ENCODE measurements at places on chromosomes 7 and 10.

DNA sequence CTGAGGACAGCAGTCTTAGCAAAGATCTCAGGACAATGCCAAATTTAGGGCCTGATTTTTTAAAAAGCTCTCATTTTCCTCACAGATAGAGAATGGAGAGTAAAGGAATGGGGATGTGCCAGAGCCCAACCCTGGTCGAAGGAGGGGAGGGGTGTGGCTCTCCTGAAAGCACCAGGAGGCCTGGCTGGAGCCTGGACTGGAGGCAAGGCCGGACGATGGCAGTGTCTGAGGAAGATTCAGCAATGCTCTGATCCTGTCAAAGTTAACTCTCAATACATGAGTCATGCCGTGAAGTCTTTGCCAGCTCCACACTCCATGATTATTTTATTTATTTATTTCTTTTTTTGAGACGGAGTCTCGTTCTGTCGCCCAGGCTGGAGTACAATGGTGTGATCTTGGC, 108.3 kb downstream of the UPF2 start:
- no peak overlapping the region for H3K4me3 ChIP-seq
- H3K27me3 ChIP-seq: no peaks in the 10 kb centered on the region
- DNase-seq: no peak
- no peaks in the 10 kb centered on the region for H3K4me1 ChIP-seq

DNA sequence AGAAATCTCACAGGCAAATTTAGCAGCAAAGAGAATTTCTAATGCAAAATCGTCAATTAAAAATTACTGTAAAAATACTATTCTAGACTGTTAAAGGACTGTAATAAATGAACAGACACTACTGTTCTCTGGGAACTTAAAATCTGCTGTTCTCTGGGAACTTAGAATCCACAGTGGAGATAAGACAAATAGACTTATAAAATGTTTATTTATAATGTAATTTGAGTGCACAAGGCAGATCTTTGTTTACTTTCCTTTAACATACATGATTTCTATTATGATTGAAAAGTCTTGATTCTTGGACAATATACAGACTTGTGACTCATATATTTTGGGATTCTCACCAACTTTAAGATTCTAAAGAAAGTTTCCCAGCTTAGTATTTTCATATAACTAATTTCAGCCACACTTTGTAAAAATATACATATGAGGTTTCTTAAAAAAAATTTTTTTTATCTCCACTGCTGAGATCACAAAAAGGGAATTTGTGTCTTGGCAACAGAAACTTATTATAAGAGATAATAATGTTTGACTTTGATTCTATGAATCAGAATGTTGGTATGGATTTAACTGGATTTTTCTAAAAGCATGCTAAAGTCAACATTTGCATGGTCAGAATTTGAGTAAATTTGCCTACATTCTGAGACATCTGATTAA, 166.3 kb upstream of the RHOBTB1 start:
- no peaks in the 10 kb centered on the region for H3K27me3 ChIP-seq
- no peak overlapping the region for H3K27ac ChIP-seq
- H3K36me3 ChIP-seq: no peaks in the 10 kb centered on the region

GRCh38 chr7:138625849-138626230, 75.3 kb downstream of the SVOPL start:
- no peak overlapping the region for H3K27ac ChIP-seq
- no peak overlapping the region for H3K4me3 ChIP-seq
- no peak for DNase-seq
- H3K36me3 ChIP-seq: no peaks in the 10 kb centered on the region
- no peaks in the 10 kb centered on the region for H3K27me3 ChIP-seq
- no peaks in the 10 kb centered on the region for H3K4me1 ChIP-seq

DNA sequence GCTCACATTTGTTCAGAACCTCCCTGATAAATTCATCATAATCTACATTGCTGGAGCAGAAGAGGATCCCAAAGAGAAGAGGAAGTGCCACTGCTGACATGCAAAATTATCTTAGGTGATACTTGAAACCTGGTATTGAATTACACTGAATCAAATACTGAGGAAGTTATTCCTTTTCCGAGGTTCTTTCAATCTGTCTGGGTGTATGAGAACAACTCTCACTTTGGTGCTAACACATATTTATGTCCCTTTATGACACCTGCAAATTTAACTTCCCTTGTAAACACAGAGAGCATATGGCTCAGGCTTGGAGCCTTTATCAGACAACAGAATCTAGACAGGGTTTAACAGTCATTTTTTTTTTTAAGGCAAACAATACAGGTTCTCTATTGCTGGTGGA, 131.4 kb downstream of the SRPK2 start:
- H3K27me3 ChIP-seq: no peaks in the 10 kb centered on the region
- H3K27ac ChIP-seq: peak overlapping the region; percentile 11
- no peak overlapping the region for H3K4me3 ChIP-seq
- DNase-seq: no peak

- no peaks in the 10 kb centered on the region for H3K36me3 ChIP-seq
- DNase-seq: no peak
- H3K27ac ChIP-seq: no peak overlapping the region
- no peak overlapping the region for H3K4me3 ChIP-seq
These were observed 5.3 kb downstream of the NEUROG3 start for GRCh38 chr10:69567920-69568319.

DNA sequence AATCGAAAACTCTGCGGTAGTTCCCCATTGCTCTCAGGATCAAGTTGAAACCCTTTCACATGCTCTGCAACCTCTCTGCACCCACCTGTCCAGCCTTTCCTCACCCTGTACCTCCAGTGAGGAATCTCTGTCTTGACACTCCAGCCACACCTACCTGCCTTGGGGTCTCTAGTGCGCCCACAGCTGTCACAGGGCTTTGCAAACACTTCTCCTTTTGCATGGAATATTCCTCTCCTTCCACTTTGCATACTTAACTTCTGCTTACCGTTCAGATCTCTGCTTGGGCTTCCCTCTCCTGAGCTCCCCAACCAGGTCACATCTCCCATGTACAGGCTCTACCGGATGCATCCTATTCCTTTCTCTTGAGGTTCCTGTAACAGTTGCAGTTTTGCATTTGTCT, 6.6 kb upstream of the ZYX start:
- H3K36me3 ChIP-seq: no peaks in the 10 kb centered on the region
- no peaks in the 10 kb centered on the region for H3K27me3 ChIP-seq
- H3K27ac ChIP-seq: no peak overlapping the region
- DNase-seq: no peak

- no peaks in the 10 kb centered on the region for H3K27me3 ChIP-seq
- no peak overlapping the region for H3K27ac ChIP-seq
- H3K4me1 ChIP-seq: peaks cover 7% of the 10 kb centered on the region
- peaks cover 20% of the 10 kb centered on the region for H3K36me3 ChIP-seq
- no peak overlapping the region for H3K4me3 ChIP-seq
These were observed 63.2 kb downstream of the PRPF18 start for GRCh38 chr10:13649844-13650520.

DNA sequence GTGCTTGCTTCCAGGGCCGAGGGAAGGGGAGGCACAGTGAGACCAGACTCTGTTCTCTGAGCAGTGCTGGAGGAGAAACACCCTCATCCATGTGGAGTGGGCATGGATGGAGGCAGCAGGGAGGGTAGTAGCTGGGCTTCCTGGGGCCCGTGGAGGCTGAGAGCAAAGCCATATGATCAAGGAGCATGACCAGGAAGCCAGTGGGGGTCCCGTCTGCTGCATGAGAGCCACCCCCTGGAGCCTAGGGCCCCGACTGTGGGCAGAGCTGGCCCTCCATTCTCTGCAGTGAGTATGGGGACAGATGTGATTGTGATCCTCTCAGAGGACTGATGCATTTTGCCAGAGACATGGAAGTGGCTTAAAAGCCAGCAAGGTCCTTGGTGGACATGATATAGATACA, 61.6 kb downstream of the CCNY start:
- H3K27me3 ChIP-seq: no peaks in the 10 kb centered on the region
- no peak overlapping the region for H3K4me3 ChIP-seq
- peaks cover 5% of the 10 kb centered on the region for H3K4me1 ChIP-seq
- no peak for DNase-seq

GRCh38 chr10:104435822-104436221, 82.2 kb downstream of the CFAP58 start:
- no peak overlapping the region for H3K4me3 ChIP-seq
- no peaks in the 10 kb centered on the region for H3K4me1 ChIP-seq
- H3K36me3 ChIP-seq: no peaks in the 10 kb centered on the region
- H3K27ac ChIP-seq: no peak overlapping the region
- H3K27me3 ChIP-seq: no peaks in the 10 kb centered on the region

- no peaks in the 10 kb centered on the region for H3K27me3 ChIP-seq
- DNase-seq: no peak
- H3K36me3 ChIP-seq: no peaks in the 10 kb centered on the region
These were observed 12.6 kb downstream of the KLLN start for GRCh38 chr10:87850742-87851205.

GRCh38 chr10:77641788-77642397, 4.3 kb upstream of the KCNMA1 start:
- DNase-seq: no peak
- H3K4me3 ChIP-seq: no peak overlapping the region
- H3K27me3 ChIP-seq: no peaks in the 10 kb centered on the region
- no peak overlapping the region for H3K27ac ChIP-seq

GRCh38 chr7:133135451-133135850, 53.6 kb upstream of the CHCHD3 start:
- H3K4me1 ChIP-seq: no peaks in the 10 kb centered on the region
- no peaks in the 10 kb centered on the region for H3K36me3 ChIP-seq
- no peak overlapping the region for H3K4me3 ChIP-seq
- no peak overlapping the region for H3K27ac ChIP-seq
- no peak for DNase-seq

DNA sequence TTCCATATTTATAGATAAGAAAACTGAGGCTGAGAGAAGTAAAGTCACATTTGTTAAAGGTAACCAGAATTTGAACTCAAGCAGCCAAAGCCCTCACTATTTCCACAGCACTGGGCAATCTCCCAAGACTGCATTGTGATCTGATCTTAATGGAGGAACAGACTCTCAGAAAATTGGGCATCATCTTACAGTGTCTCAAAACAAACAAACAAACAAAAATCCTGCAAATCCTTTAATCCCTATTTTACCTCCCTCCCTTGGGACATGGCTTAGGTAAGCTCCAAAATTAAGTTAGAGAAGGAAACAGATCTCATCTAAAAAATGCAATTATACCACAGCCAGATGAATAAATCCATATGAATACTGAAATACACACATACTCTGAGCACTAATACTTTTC, 57.5 kb downstream of the FHIP2A start:
- no peak overlapping the region for H3K27ac ChIP-seq
- no peak overlapping the region for H3K4me3 ChIP-seq
- H3K36me3 ChIP-seq: no peaks in the 10 kb centered on the region
- no peak for DNase-seq

DNA sequence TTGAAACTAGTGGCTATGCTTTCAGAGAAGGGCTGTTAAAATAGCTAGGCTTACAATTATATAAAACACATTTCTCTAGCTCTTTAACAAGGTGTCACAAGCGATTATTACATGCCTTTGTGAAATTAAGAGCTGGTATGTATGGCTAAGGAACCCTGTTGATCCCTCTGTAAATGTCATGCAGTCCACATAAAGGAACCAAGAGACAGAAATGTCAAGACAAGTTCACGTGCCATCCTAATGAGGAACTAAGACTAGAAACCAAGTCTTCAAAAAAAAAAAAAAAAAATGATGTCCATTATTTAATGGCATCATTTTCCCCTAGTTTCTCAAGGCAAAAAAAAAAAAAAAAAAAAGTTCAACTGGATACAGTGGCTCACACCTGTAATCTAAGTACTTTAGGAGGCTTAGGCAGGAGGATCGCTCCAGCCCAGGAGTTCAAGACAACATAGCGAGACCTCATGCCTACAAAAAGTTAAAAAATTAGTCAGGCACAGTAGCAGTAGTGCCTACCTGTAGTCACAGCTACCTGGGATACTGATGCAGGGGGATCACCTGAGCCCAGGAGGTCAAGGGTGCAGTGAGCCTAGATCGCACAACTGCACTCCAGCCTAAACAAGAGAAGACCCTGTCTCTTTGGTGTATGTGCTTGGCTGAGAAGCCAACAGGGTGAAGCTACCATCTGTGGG, 63.4 kb downstream of the SRPK2 start:
- H3K27ac ChIP-seq: no peak overlapping the region
- no peak for DNase-seq
- H3K4me3 ChIP-seq: no peak overlapping the region
- H3K4me1 ChIP-seq: no peaks in the 10 kb centered on the region
- no peaks in the 10 kb centered on the region for H3K27me3 ChIP-seq
- H3K36me3 ChIP-seq: no peaks in the 10 kb centered on the region

GRCh38 chr7:12826079-12826478, 138.6 kb downstream of the ARL4A start:
- no peak overlapping the region for H3K4me3 ChIP-seq
- no peaks in the 10 kb centered on the region for H3K36me3 ChIP-seq
- H3K4me1 ChIP-seq: no peaks in the 10 kb centered on the region
- H3K27me3 ChIP-seq: no peaks in the 10 kb centered on the region

DNA sequence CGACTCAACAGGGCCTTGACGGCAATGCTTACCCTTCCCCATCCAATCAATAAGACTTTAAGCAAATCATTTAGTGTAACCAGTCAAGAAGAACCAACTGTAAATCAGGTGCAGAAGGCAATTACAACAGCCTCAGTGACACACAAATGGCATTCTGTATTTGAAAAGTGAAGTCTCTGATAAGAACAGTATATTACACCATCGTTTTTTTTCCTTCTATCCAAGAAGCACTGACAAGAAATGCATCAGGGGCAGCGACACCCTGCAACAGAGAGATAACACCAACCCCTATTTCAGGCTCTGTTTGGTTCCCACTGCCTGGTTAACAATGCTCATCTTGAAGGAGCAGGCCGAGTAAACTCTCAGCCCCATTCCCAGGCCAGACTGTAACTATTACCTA, 204.0 kb upstream of the AOAH start:
- H3K27ac ChIP-seq: no peak overlapping the region
- H3K4me1 ChIP-seq: no peaks in the 10 kb centered on the region
- DNase-seq: no peak
- no peak overlapping the region for H3K4me3 ChIP-seq

DNA sequence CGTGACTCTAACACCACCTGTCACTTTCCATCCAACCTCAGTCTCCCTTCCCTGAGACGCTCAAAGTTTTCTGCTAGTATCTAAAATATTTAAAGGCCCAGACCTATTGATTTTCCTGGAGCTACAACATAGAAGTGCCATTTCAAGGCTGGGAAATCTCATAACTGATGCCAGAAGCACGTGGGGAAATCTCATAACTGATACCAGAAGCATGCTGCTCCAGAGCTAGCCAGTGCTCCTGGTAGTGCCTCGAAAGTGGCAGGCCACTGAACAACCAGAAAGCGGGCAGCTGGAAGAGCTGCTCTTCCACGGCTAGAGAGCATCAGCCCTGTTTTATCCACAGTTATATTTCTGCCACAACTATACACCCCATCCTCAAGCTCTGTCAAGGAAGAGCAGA, 72.5 kb downstream of the CAV1 start:
- no peak overlapping the region for H3K27ac ChIP-seq
- no peak overlapping the region for H3K4me3 ChIP-seq
- H3K4me1 ChIP-seq: no peaks in the 10 kb centered on the region

GRCh38 chr7:92437956-92438491, 9.3 kb upstream of the GATAD1 start:
- DNase-seq: no peak
- no peak overlapping the region for H3K27ac ChIP-seq
- no peaks in the 10 kb centered on the region for H3K36me3 ChIP-seq
- H3K27me3 ChIP-seq: no peaks in the 10 kb centered on the region
- H3K4me3 ChIP-seq: no peak overlapping the region

- no peak overlapping the region for H3K27ac ChIP-seq
- H3K4me3 ChIP-seq: no peak overlapping the region
- H3K4me1 ChIP-seq: no peaks in the 10 kb centered on the region
- peak; percentile 49 for DNase-seq
These were observed 342.5 kb downstream of the PTPRN2 start for GRCh38 chr7:158244873-158245723.

GRCh38 chr7:27872356-27873275, 132.7 kb downstream of the TAX1BP1 start:
- DNase-seq: no peak
- H3K27me3 ChIP-seq: no peaks in the 10 kb centered on the region
- no peak overlapping the region for H3K4me3 ChIP-seq
- no peaks in the 10 kb centered on the region for H3K4me1 ChIP-seq
- no peaks in the 10 kb centered on the region for H3K36me3 ChIP-seq

Data from RWPE2 (cell line).